ENCODE measurements at places on chromosomes 5 and 9.
A peak's percentile ranks its signal among the peaks of the same experiment; 100 is the strongest.

DNA sequence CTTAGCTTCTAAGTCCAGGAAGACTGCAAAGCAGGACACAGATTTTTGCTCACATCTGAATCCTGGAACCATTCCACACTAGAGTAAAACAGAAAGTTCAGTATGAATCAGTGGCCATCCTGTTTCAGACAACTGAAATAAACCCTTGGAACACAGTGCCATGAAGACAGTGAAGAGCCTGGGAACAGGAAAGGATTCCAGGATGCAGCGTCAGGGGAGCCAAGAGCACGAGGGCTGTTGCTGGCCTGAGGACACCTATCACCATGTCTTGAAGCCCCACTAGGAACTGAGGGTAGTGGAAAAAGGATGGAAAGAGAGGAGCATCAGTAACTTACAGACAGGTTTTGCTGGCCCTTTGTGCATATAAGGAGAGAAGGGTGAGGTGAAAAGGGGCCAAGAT is 115.3 kb upstream of the FSTL4 start:
- no peak for DNase-seq

DNA sequence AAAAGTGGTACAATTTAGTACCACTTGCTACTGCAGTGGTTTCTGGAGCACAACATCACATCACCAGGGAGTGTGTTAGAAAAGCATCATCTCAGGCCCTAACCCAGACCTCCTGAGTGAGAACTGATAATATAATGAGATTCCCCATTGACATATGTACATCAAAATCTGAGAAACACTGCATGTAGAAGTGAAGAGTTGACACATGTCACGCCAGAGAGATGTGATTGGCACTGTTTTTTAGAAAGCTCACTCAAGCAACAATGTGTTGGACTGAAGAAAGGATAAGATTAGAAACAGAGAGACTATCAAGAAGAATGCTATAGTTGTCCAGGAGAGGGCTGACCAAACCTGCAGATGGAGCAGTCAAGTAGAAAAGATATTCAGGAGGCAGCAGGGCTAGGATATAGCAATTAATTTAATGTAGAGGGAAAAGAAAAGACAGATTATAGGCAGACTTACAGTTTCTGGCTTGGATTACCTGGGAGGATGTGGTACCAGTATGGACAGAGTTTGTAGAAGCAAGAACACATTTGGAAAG is 324.4 kb upstream of the ADAMTSL1 start:
- DNase-seq: no peak

- no peak for DNase-seq
Observed at GRCh38 chr5:122870219-122870856, 24.9 kb downstream of the SNX24 start.

GRCh38 chr5:95081982-95082381 is 202.9 kb downstream of the MCTP1 start:
- DNase-seq: no peak

DNA sequence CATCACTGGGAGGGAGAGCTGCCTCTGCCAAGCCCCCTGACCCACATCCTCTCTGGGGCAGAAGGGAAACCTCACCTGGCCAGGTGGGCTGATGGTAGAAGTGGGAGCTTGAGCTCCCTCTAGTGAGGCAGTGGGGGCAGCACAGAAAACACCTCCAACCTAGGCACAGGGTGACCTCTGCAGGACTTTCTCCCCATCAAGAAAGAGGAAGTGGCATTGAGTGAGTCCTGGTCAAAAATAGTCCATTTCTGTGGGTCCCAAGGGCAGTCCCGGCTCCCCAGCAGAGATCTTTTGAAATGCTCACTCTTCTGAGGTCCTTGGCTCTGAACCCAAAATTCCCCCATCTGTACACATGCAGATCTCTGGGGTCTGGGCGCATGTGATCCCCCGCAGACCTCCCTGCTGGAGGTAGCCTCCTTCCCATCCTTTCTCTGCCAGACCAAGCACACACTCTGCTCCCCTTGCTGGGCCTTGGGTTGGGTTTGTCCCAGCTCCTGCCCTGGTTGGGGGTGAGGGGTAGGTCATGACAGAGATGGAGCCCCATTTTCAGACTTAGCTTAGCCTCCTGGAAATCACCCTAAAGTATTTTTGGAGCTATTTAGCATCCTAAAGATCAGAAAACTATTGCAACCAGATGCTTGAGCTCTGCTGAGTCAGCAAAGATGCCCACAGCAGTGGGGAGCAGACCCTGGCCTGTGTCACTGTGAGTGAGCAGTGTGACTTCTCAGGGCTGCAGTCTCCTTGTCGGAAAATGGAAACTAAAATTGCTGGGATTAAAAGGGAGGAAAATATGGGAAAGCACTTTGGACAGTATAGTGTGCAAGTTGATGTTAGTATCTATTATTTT is 41.6 kb upstream of the LCP2 start:
- no peak for DNase-seq

GRCh38 chr5:100792781-100793180 is 110.3 kb downstream of the ST8SIA4 start:
- no peak for DNase-seq

DNA sequence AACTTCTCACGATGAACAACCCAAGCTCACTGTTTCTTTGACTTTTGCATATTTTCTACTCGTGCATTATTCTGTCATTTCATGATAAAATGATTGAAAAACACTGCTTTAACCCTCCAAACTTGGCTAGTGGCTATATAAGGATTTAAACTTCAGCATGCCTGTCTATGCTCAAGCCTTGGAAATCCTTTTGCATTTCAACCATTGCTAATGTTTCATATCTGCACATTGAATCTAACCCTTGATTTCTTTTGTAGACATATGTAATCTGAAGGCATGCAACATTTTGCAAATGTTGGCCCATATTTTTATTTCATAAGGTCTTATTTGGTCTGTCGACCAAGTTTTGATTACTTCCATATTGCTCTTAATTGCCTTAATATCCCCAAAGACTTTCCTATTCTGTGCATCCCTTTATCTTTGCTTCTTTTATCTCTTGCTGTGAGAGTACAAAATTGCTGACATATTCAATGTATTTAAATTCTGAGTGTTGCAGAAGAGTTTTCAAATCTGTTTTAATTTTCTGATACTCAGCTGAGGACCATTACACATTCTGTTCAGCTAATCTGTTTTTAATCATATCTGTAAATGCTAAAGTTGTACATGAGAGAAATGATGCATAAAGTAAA is 403.7 kb upstream of the ZNF608 start:
- no peak for DNase-seq

GRCh38 chr9:133614056-133614455 is 4.9 kb upstream of the FAM163B start:
- DNase-seq: no peak

DNA sequence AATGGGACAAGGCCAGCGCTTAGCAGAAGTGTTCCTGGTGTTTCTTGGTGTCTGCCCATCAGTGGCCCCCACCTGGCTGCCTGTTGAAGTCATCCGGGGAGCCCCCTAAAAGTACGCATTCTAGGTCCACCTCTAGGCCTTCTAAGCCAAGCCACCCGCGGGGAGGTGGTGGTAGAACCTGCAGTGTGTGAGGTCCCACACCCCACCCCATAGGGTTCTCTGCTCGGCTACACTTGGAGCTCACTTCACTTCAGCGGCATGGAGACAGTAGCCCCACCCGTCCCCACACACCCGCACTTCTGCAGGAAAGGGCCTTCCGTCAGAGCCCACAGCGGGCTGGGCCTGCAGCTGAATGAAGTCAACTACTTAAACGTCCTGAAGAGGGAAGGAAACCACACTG is 29.6 kb upstream of the FCN2 start:
- no peak for DNase-seq

DNA sequence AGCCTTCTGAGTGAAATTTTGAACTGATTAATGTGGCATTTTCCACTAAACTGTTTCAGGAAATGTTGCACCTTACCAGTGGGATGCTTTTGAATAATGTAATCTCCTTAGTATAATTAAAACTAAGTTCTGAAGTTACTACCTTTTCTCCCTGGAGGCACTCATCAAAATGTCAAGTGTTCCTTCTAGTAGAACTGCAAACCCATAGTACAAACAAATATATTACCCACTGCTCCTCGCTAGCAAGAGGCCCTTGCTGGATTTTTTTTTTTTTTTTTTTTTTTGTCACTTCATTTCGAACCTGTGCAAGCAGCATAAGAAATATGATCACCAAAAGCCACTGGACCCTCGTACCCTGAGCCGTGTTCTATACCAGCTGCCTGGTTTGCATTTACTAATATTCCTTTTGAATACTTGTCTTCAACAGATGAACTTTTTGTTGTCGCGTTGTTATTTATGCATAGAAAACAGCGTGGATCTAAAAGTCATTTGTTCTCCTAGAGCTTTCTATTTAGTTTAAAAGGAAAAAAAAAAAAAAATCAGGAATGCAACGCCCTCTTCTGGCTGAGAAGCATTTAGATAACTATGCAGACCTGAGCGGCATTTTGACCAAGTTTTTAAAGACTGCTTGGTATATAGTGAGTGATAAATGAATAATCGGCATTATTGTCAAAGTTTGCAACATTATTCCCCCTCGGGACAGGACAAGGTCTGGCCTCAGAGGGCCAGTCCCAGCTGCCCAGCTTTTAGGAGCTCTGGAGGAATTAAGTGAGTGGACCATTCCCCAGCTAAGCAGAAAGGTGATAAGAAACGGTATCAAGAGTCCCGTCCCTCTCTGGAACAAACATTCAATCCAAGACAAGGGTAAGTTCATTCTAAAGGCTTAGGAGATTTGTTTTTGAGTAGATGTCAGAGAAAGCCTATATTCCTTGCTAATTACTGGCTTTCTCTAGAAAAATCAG is 162.5 kb upstream of the KIF2A start:
- peak; percentile 3 for DNase-seq

DNA sequence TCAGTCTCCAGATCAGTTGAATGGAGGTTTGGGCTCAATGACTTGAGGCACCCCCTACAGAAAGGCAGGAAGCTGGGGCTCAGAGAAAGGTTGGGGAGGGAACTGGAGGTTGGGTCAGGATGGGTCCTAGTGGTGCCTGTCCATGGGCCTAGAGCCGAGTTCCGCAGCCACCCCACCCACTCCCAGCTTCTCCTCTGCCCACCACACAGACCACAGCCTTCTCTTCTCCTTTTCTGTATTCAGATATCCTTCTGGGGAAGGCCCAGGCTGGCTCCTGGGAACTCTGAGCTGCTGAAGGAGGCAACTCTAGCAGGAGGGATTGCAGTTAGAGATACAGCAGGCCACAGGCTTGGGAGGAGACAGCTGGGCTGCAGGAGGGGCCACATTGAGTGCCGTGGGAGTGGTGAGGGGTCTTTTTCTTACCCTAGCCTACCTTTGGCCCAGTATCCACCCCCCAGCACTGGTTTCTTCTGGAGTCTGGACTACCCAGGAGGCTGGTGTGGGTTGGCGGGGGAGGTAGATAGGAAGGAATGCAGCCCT is 15.4 kb upstream of the PTGS1 start:
- DNase-seq: no peak

DNA sequence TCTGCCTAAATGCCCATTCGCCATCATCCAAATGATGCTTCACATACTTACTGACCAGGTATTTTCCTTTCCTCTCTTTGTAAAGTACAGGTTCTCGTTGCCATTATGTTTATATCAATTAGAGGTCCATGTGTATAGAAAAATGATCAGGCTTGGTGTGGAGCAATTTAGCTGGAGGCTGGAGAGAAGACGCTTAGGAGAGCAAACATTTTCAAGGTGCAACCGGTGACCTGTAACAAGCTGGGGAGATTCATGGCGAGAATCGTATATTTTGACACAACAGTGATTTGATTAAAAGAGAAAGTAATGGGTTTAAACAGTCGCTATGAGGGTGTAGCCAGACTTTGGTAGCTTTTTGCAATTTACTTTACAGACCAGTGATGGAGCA is 170.9 kb upstream of the TBCA start:
- peak; percentile 25 for DNase-seq

DNA sequence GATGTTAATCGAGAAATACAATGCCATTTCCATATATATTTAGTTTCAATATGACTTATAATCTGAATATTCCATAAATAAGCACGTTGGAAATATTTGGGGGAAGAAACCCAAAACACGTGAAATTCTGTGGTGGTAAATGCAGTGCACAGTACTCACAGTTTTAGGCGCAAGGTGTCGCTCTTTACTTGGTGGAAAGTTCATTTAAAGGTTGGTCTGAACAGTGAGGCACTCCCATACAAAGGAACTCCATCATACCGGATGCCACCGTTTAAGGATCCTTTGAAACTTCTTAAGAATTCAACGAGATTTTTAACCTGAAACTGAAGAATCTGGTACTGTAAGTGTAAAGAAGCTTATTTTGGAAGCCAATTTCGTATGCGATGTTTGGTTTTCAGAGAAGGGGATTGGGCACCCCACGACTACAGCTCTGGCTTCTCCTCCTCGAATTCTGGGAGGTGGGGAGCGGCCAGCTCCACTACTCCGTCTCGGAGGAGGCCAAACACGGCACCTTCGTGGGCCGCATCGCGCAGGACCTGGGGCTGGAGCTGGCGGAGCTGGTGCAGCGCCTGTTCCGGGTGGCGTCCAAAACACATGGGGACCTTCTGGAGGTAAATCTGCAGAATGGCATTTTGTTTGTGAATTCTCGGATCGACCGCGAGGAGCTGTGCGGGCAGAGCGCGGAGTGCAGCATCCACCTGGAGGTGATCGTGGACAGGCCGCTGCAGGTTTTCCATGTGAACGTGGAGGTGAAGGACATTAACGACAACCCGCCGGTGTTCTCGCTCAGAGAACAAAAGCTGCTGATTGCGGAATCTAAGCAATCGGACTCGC is at the start of gene PCDHA11:
PCDHA11 (plus strand) TSS at position 237 of the 834 bp plus-strand sequence; CDS start at position 384, 147 bp downstream.
- DNase-seq: peak; percentile 56

DNA sequence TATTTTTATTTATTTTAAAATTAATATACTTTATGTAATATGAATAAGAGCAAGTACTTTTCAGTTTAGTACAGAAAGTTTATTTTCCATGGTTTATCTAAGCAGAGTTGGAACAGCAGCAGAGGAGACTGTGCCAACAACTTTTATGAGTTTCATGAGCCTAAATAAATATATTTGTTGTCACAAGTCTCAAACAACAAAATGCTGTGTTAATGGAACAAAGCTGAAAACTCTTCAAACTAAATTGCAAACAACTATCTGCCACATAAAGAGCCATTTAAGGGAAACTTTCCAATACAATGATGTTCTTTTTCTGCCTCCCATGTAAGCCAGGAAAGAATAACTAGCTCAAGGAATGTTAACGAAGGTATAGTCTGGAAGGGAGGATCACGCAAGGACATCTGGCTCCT is 96.1 kb downstream of the FBN2 start:
- DNase-seq: no peak

GRCh38 chr9:129436751-129437625 is 183.9 kb downstream of the C9orf50 start:
- no peak for DNase-seq

GRCh38 chr5:119410448-119411159 is 41.7 kb upstream of the HSD17B4 start:
- DNase-seq: no peak
